Left renal pelvis (tissue), 4 donors: ENCODE measurements at places on chromosomes 2 and 18. TPM values are rescaled to one million over a fixed set of nuclear protein-coding genes. Genes with fewer than 3 reads are reported as not detected.

GRCh38 chr18:45340884-45341283 lies 274.4 kb upstream of the SLC14A2 start:
- DNase-seq, result no peak

DNA sequence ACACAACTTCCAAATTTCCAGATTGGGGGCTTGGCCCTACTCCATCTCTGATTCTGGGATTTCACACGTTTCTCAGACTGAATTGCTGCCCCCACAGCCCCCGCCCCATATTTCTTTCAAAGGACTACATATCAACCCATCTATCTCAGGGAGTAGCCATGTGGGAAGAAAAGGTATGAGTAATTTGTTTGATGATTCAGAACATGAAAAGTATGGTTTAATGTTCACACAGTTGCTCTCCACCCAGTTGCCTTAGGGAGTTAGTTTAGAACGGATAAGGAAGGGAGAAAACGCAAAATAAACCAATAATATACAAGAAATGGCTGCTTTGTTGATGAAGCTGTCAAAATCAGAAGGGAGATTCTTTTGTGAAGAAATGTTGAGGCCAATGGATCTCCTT lies 145.1 kb downstream of the PIEZO2 start:
- DNase-seq, result no peak

GRCh38 chr2:177669625-177670330 lies 277.2 kb downstream of the AGPS start:
- no peak for DNase-seq

GRCh38 chr2:75523313-75524275 lies 37.1 kb downstream of the EVA1A start:
- DNase-seq, result no peak

The ERFE gene
- polyA plus RNA-seq, result 5.2 TPM
